ENCODE measurements at places on chromosomes 12 and 14. TPM values are rescaled to one million over a fixed set of nuclear protein-coding genes. Genes with fewer than 3 reads are reported as not detected.

The CPNE8 gene
- total RNA-seq: 11.4 TPM

DNA sequence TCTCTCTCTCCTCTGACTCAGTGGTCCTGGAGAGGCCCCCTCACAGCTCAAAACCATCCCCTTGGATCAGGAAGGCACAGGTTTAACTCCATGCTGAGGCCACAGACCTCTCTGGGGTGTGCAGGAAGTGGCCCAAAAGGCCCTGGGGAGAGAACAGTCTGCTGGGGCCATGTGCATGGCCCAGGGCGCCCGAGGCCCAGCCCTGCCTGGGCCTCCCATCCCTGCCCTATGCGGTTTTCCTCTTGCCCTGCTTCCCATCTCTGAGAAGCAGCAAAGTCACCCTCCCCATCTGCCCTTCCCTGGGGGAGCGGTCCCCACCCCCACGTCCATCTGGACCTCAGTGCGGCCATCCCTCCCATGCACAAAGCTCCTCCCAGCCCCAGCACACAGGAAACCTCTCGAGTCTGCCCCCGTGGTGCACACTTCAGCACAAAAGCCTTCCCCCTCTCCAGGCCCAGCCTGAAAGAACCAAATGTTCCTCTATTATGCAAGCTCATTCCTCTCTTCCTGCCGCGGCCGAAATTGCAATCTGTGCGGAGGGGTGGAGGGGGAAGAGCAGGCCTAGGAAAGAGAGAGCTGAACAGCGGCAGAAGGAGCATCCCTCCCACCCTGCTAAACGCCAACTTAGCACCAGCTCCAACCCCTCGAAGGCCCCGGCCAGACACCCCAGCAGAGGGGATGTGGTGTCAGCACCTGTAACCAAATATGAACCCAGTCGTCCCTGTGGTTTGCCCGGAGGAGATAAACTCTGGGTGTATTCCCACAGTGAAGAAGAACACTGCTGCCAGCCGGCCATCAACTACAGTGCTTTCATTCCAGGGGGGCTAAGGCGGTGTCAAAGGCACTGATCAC lies 108.5 kb downstream of the SCARB1 start:
- H3K27ac ChIP-seq: peak overlapping the region; percentile 81
- no peak overlapping the region for H3K4me3 ChIP-seq
- DNase-seq: peak; percentile 70
- no peaks in the 10 kb centered on the region for H3K27me3 ChIP-seq
- no peaks in the 10 kb centered on the region for H3K36me3 ChIP-seq

GRCh38 chr12:85476756-85477155 lies 196.7 kb downstream of the ALX1 start:
- H3K27me3 ChIP-seq: no peaks in the 10 kb centered on the region
- no peaks in the 10 kb centered on the region for H3K36me3 ChIP-seq
- no peak overlapping the region for H3K4me3 ChIP-seq
- H3K4me1 ChIP-seq: no peaks in the 10 kb centered on the region
- DNase-seq: no peak

DNA sequence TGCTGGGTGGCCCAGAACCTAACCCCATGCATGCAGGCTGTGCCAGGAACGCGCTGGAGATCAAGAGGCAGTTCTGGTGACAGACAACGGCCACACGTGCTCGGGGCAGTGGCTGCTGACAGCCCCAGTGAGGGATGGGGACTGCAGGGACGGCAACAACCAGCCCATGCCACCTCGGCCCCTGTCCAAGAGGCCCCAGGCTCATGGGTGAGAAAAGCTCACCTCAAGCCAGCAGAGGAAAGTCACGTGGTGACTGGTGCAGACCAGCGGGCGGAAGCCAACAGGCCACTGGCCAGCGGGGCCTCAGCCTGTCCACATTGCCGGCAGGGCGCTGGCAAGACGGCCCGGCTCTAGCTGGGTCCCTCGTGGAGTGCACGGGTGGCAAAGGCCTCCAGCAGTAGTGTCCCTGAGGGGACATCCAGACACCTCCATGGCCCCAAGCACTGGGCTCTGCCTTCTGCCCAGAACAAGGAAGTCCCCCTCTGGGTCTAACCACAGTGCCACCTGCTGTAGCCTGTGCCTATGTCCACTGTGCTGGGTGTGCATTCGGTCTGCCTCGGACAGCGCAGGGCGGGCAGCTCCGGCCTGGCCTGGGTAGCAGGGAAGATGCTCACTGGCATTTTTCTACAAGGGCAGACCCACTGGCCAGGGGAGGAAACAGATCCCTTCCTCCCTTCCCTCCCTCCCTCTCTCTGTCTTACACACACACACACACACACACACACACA lies 134.1 kb downstream of the NCOR2 start:
- peaks cover 9% of the 10 kb centered on the region for H3K4me1 ChIP-seq
- H3K27ac ChIP-seq: no peak overlapping the region
- DNase-seq: no peak
- H3K4me3 ChIP-seq: no peak overlapping the region
- H3K36me3 ChIP-seq: no peaks in the 10 kb centered on the region

- H3K27me3 ChIP-seq: no peaks in the 10 kb centered on the region
Measured at GRCh38 chr12:107375231-107375630, 281.9 kb upstream of the CRY1 start.

GRCh38 chr12:131438881-131439280 lies 272.0 kb upstream of the SFSWAP start:
- H3K4me3 ChIP-seq: no peak overlapping the region
- no peak overlapping the region for H3K27ac ChIP-seq
- peaks cover 11% of the 10 kb centered on the region for H3K27me3 ChIP-seq
- H3K4me1 ChIP-seq: no peaks in the 10 kb centered on the region

DNA sequence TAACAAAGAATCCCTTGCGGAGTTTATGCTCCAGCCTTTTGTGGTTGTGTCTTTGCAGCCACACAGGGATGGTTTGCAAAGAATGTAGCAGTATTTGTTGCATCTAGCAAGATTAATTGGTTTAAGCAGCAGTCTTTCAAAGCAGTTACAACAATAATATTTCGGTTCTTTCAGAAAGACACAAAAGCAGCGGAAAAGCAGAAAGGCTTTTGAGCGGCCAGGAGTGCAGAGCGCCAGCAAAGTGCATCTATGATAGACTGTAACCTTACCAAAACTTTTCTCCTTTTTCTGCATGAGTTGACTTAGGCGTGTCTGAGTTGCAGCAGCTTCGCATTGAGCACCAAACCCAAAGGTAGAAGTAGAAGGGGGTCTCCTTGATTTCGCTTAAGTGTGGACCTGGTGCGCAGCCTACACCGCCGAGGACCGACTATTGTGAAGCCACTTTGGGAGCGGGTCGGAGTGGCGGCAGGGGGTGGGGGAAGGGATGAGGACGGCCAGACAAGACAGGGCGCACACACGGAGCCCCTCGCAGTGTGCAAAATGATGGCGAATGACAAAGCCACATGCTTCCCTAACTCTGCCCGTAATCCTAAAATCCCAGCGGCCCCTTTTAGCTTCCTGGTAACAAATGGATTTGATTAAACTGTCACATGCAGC lies 1.2 kb downstream of the LMO3 start:
- peaks cover 14% of the 10 kb centered on the region for H3K4me1 ChIP-seq
- H3K27ac ChIP-seq: peak overlapping the region; percentile 27
- no peaks in the 10 kb centered on the region for H3K36me3 ChIP-seq
- no peak for DNase-seq
- peak overlapping the region; percentile 72 for H3K4me3 ChIP-seq

- no peak for DNase-seq
- H3K27ac ChIP-seq: peak within 1 kb of the TSS; percentile 87
- peak within 1 kb of the TSS; percentile 79 for H3K4me3 ChIP-seq
- H3K27me3 ChIP-seq: no peaks in the 10 kb centered on the region
Measured at GRCh38 chr12:111405859-111406473, at the start of gene SH2B3. Gene SH2B3 (plus strand): TSS chr12:111405923. CDS start chr12:111418146, 12,223 bp downstream.

DNA sequence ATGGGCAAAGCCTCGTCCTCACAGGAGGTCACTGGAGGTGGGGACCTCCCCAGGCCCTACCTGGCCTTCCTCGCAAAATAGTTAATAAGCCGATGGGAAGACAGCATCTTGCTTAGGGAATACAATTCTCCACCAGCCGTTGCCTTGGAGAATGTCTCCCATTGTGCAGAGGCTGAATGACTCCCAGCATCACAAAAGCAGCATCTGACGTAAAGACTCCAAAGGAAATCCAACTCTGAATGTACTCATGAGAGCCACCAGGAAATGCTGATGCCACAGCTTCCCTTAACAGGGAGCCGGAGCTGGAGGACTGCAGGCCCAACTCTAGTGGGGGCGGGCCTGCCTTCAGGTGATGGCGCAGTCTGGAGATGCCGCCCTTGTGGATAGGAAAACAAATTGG lies 15.5 kb downstream of the CCDC63 start:
- H3K27me3 ChIP-seq: no peaks in the 10 kb centered on the region
- H3K36me3 ChIP-seq: no peaks in the 10 kb centered on the region
- H3K4me3 ChIP-seq: no peak overlapping the region
- DNase-seq: no peak

The RPGRIP1 gene
- not detected for total RNA-seq

DNA sequence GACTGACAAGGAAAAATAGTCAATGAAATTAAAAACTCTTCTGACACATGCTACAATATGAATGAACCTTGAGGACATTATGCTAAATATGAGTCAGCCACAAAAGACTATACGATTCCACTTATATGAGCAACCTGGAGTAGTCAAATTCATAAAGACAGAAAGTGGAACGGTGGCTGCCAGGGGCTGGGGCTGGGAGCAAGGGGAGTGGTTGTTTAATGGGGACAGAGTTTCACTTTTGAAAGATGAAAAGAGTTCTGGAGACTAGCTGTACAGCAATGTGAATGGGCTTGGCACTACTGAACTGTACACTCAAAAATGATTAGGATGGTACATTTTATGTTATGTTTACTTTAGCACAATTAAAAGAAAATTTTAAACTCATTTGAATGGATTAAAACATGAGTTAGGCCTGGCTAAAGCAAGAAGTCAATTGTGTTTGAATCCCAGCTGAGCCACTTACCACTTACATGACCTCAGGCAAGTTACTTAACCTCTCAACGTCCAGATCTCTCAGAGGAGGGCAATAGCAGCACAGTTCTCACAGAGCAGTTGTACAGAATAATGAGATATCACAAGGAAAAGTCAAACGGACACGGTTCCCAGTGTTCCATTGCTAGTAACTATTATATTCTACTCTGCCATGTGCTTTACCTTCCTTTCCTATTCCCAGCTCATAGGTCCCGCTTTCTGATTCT lies 102.5 kb downstream of the SPTSSA start:
- no peaks in the 10 kb centered on the region for H3K4me1 ChIP-seq
- H3K36me3 ChIP-seq: no peaks in the 10 kb centered on the region
- H3K4me3 ChIP-seq: no peak overlapping the region
- no peak overlapping the region for H3K27ac ChIP-seq
- no peaks in the 10 kb centered on the region for H3K27me3 ChIP-seq
- no peak for DNase-seq

GRCh38 chr14:68346556-68347343 lies 446.1 kb downstream of the ZFP36L1 start:
- DNase-seq: no peak
- H3K4me1 ChIP-seq: peaks cover 45% of the 10 kb centered on the region
- no peaks in the 10 kb centered on the region for H3K36me3 ChIP-seq
- H3K4me3 ChIP-seq: no peak overlapping the region
- no peaks in the 10 kb centered on the region for H3K27me3 ChIP-seq
- H3K27ac ChIP-seq: peak overlapping the region; percentile 71

- peaks cover 93% of the 10 kb centered on the region for H3K27me3 ChIP-seq
- no peak overlapping the region for H3K4me3 ChIP-seq
- no peak for DNase-seq
- peaks cover 11% of the 10 kb centered on the region for H3K4me1 ChIP-seq
- H3K27ac ChIP-seq: no peak overlapping the region
Measured at GRCh38 chr12:54047160-54047963, 6.3 kb upstream of the HOXC4 start.

GRCh38 chr12:15856097-15856982 lies 25.8 kb upstream of the STRAP start:
- H3K4me3 ChIP-seq: no peak overlapping the region
- peak; percentile 68 for DNase-seq
- peaks cover 8% of the 10 kb centered on the region for H3K4me1 ChIP-seq
- H3K27me3 ChIP-seq: no peaks in the 10 kb centered on the region

DNA sequence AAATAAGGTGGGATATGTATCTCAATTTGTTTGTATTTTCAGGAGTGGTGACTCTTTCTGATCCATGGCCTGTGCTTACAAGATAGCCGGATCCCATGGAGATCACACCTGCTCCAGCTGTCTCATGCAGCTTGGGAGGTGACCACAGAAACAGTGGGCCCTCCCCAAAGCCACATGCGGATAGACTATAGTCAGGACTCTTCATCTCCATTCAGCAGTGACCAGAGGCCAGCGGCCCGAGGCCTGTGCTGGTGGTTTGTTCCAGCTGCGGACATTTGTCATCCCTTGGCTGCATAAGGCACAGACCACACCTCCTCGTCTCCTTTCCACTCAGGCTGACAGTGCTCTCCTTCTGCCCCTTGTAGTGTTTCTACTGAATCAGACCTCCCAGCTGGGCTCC lies 14.7 kb upstream of the WNT5B start:
- no peaks in the 10 kb centered on the region for H3K27me3 ChIP-seq
- no peak overlapping the region for H3K4me3 ChIP-seq
- no peaks in the 10 kb centered on the region for H3K36me3 ChIP-seq
- no peak overlapping the region for H3K27ac ChIP-seq
- DNase-seq: no peak

The CLEC12A gene
- 0.08 TPM for total RNA-seq

DNA sequence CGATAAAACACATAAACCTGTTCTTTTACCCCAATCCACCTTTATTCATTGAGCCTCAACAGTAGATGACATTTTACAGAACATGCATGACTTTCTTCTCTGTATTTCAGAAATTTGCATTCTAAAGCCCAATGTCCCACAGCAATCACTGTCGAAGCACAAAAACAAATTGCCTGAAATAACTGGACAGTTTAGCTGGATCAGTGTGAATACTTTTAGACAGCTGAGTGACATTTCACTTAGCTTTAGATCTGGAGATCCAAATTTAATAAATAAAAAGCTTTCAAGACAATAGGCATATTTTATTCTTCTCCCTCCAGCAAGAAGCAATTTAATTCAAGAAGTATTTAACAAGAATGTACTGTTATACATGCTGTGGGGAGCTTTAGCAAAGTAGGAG lies 109.1 kb upstream of the FSCB start:
- no peaks in the 10 kb centered on the region for H3K27me3 ChIP-seq
- no peak overlapping the region for H3K4me3 ChIP-seq
- no peak for DNase-seq
- H3K36me3 ChIP-seq: no peaks in the 10 kb centered on the region
- peaks cover 7% of the 10 kb centered on the region for H3K4me1 ChIP-seq
- H3K27ac ChIP-seq: no peak overlapping the region

Measured in hepatocyte (in vitro differentiated cells).